NB4 (cell line): ENCODE measurements at places on chromosomes 16 and 17.

DNA sequence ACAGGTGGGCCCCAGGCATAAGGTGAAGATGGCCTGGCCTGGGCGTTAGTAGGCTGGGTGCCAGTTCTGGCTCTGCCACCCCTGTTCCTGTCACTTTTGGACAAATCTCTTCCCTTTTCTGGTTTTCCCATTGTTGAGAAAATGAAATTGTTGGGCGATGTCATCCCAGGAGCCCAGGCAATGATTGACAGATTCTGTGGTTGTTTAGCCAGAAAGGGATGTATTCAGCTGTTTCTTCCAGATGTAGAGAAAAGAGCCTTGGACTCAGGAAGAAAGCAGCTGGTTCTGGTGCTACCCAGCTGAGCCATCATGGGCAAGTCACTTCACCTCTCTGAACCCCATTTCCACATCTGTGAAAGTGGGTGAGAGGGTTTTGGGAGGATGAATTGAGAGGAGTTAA, 60.1 kb upstream of the MRTFB start:
- DNase-seq, result no peak

DNA sequence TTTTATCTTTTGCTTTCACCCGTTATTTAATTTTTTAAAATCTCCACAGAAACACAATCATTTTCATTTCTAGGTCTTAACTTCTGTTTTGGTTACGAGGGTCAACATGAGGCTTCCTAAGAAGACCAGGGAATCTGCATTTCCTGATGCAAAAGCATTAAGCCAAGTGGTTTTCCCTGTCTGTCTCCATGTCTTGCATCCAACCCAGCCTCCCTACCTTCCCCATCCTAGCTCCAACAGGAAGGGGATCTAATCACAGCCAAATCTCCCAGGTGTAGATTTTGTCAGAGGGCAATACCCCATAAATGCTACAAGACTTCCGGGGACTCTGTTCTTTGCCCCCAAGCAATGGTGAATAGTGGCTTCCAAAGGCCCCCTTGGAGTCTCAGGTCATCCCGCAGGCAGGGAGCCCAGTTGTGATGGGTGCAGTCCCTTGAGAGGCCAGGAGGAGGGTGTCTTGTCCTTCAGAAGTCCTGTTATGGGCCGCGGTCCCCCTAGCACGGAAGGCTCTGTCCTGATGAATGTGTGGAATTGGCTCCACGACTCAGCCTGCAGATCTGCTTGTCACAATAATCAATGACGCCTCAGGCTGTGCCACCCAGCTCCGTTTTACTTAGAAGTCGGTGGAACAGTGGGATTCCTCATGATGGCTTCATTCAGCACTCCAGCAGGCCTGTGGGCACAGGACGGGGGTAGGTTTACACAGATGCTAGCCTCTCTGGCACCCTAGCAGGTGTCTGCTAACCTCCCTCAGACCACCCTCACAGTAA, 141.1 kb downstream of the RGS9 start:
- DNase-seq, result peak; percentile 34

- DNase-seq, result peak; percentile 89
Observed at GRCh38 chr16:3577302-3577752, at the start of gene NLRC3. Gene NLRC3 (minus strand): TSS chr16:3577403. CDS start chr16:3565036, 12,367 bp downstream.

DNA sequence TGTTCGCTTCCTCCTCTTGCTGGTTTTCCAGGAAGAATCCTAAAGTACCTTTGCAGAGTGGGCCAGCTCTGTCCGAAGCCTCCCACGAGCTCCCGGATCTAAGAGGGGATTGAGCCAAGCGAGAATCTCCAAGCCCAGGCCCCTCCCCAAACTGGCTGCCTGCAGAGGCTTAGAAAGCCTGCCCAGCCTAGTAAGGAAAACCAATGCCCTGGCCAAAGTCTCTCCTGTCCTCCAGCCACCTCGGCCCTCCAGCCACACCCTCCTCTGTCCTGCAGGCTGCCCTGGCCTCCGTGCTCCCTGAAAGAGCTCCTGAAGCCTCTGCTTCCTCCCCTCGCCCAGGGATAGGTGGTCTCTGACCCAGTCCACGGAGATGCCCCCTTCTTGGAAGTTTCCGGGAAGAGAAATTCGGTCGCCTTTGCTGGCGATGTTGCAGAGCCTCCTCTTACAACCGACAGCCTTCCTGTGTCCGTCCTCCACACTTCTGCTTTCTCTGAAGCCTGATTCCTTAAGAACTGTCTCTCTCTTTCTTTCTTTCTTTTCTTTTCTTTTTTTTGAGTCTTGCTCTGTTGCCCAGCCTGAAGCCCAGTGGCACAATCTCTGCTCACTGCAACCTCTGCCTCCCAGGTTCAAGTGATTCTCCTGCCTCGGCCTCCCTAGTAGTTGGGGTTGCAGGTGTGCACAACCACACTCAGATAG, 54.9 kb upstream of the TOB1 start:
- DNase-seq, result no peak

- peak; percentile 88 for DNase-seq
Observed at GRCh38 chr16:30567991-30568638, 3.4 kb downstream of the ZNF688 start.

- no peak for DNase-seq
Observed at GRCh38 chr17:60529806-60530205, 3.8 kb upstream of the APPBP2 start.
